ENCODE measurements at places on chromosomes 1 and 21.

DNA sequence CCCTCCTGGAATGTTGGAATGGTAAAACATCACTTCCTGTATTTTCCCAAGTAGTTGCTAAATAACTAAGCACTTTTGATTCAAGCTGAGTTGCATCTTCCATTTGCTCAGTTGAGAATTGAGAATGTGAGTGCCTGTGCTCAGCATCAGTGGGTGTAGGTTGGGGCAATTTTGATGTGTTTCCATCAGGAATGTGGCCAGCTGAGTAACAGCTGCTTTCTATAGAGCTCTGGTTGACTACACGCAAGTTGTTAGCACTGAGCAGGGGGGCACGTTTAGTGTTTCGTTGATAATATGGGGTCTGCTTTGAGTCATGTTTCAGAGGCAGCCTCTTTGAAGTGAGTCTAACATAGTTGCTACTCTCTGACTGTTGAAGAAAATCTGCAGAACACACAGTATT lies 41.5 kb downstream of the LRRC53 start:
- DNase-seq: no peak

DNA sequence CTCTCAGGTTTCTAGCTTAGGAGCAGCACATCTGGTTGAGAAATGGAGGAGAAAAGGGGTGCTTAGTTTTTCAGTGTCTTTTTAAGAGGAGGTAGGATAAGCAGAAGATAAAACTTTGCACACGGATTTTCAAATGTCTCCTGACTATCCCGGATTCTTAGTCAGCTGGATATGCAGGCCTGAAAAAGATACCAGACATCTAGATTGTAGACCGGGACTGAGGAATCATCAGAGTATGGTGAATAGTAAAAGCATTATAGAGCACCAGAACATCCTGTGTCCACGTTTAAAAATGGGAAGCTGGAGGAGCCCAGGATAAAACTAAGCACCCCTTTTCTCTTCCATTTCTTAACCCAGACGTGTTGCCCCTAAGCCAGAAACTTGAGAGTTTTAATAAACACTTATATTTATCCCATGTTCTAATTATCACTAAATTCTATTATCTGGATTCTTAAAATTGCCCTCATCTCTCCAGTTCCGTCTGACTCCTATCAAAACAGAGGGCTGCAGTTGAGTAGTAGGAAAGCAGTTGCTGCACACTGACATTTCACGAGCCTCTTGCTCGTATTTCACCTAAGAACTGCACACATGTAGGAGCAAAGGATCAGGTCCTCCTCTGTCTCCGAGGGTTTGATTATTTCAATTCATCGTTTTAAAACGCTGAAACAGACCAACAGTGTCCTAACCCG lies 609 bp downstream of the PIGK start:
- no peak for DNase-seq

DNA sequence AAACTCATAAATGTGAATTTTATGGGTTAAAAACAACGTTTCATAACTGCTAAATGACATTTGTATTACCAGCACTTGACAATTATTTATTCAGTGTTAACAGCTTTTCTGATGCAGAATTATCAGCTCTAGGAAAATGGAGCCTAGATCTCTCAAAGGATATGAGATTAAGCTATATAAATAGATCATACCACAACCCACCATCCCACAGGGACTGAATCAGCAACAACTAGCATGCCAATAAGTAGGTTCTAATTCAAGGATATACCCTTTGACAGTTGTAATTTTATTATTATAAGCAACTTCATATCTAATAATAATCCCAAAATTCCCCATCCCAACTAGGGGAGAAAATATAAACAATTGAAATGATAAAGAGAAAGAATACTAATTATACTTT lies 275.4 kb upstream of the RGS18 start:
- no peak for DNase-seq

- DNase-seq: peak; percentile 70
Observed at GRCh38 chr1:53375440-53375839, 47.6 kb upstream of the LRP8 start.

DNA sequence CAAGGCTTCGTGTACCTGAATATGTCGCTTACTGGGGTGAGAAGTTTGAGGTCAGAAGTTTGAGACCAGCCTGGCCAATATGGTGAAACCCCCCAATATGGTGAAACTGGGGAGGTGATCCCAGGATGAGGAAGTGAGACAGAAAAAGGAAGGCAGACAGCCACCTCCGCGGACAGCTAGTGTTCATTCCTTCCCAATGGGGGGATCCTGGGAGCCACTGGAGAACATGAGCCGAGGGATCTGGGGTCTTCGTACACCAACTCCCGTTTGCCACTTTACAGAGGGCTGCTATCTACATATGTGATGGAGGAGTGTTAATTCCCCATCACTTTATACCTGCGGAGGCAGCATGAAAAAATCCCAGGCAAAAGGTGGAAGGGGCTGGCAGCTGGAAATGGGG lies 19.6 kb upstream of the IFFO2 start:
- DNase-seq: no peak

DNA sequence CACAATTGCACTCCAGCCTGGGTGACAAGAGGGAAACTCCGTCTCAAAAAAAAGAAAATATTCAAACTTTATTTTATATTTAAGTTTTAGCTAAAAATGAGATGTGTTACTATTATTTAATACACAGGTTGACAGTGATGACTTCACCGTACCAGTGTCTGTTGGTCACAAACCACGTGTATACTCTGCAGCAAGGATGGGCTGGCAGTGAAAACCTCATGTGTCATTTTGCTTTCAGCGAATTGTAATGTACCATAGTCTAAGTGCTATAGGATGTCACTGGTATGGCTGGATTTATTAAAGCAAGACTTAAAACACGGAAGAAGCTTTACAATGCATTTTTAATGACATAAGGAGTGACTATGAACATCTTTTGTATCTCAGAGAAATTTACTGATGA lies 28.1 kb upstream of the NHLH2 start:
- DNase-seq: no peak

DNA sequence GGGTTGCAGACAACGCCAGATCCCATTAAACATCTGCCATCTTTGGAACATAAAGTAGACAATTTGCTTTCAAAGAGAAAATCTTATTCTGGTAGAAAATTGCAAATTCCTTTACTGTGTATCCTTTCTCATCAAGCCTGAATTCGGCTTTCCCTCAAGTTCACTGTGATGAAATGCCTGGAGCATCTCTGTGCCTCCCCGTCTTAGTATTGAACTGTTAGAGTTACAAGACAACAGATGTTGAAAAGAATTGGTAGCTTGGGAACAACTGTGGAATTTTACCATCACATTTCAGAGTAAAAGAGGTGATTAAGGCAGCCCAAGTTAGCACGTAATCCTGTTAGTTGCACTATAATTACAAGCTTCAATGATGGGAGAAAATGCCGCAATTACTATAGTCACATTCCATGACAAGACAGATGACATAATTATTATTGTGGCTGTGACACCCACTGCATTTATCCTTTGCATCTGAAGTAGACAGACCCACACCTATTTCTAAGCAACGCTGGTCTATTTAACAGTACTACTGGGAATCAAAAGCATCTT lies 54.4 kb upstream of the B3GALNT2 start:
- no peak for DNase-seq

GRCh38 chr21:14707511-14708020 lies 161.5 kb upstream of the SAMSN1 start:
- no peak for DNase-seq

GRCh38 chr1:184567637-184568036 lies 180.8 kb downstream of the C1orf21 start:
- no peak for DNase-seq

DNA sequence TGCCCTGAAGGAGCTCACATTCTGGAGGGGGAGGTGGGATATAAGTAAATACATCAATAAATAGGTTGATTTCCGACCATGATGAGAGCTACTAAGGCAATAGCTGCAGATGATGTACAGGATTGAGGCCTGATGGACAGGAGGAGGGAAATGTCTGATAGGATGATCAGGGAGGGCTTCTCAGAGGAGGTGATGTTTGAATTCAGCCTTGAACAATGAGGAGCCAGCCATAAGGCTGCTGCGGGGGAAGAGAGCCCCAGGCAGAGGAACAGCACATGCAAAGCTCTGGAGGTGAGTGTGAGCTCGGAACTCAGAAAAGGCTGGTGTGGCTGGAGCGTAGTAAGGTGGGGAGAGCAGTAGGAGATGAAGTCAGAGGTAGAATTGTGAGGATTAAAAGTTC lies 411.7 kb downstream of the PTPRU start:
- DNase-seq: no peak

- DNase-seq: no peak
Observed at GRCh38 chr1:40738831-40739230, 44.8 kb upstream of the KCNQ4 start.

DNA sequence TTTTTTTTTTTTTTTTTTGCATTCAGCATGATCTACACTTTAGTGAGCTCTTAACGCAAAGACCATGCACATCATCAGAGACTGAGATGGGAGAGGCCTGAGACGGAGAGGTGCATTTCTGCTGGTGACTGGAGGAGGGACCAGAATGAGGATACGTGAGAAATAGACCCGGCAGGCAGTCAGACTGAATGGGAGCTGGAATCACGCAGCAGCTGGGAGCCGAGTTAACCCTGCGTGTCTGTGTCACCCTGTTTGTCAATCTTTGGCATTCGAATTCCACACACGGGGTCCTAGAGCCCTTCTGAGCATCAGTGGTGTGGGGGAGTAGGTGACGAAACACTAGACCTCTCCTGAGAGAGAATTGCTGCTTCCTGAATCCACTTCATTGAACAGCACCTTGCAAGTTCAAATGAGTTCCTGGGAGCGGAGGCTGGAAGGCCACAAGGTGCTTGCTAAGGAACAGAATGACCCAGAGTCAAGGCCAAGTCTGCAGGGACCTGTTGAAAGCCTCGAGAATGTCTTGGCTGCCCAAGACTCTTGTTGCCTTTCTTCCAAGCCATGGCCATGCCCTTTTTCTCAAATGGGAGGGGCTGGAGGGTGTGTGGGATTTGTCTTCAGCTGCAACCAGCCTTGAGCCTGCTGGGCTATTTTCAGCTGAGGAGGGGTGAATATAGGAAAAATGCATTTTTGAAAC lies 123.3 kb downstream of the CNIH3 start:
- DNase-seq: no peak

GRCh38 chr1:53592521-53592982 lies 133.4 kb downstream of the DMRTB1 start:
- no peak for DNase-seq

DNA sequence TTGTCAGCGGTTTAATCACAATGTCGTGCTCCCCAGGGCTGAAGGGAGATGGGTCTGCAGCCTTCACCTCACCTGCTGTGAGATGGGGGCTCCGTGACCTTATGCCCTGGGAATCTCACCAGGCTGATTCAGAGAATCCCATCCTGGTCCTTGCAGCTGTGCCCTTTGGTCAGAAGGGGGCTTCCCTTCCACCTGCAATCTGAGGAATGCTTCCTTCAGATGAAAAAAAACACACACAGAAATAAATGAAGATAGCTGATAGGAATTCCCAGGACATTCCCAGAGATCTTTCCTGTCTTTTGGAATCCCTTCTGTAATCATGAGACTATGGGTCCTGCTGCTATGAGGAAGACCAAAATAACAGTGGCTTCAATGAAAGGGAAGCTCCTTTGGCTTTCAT lies 127.0 kb upstream of the VAMP3 start:
- no peak for DNase-seq

DNA sequence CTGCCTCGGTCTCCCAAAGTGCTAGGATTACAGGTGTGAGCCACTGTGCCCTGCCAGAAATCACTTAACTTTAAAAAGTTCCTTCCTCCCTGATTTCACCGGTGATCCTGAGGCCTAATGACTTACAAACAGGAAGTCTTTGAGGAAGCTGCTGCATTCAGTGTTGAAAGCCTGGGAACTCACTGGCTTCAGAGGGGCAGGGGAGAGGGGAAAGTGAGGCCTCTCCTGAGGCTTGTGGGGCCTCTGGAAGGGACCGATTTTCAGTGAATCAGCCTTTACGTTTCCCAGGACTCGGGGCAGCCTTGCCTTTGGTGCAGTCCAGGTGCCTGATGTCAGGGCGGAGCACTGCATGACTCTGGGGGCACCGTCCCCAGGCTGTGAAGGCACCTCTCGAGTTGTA lies 30.1 kb upstream of the ARHGEF10L start:
- no peak for DNase-seq

DNA sequence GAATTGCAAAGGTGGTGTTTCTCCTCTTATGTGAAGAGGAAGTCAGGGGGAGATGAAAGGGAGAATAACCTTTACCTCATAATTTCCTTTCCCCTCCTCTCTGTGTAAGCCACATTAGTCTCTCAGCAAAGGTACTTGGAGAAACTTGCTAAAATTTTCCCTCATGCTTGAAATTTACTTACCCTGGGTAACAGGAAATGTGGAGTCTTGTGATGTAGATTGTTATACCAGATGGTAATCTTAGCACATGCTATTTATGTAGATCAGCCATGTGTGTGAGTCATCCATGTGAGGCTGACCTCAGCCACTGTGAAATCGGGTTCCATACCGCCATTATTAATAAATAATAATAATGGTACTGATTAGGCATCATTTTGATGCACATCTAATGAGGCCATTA lies 128.4 kb downstream of the TGFB2 start:
- DNase-seq: no peak

GRCh38 chr1:12157366-12158231 lies 9.2 kb upstream of the TNFRSF1B start:
- DNase-seq: no peak

DNA sequence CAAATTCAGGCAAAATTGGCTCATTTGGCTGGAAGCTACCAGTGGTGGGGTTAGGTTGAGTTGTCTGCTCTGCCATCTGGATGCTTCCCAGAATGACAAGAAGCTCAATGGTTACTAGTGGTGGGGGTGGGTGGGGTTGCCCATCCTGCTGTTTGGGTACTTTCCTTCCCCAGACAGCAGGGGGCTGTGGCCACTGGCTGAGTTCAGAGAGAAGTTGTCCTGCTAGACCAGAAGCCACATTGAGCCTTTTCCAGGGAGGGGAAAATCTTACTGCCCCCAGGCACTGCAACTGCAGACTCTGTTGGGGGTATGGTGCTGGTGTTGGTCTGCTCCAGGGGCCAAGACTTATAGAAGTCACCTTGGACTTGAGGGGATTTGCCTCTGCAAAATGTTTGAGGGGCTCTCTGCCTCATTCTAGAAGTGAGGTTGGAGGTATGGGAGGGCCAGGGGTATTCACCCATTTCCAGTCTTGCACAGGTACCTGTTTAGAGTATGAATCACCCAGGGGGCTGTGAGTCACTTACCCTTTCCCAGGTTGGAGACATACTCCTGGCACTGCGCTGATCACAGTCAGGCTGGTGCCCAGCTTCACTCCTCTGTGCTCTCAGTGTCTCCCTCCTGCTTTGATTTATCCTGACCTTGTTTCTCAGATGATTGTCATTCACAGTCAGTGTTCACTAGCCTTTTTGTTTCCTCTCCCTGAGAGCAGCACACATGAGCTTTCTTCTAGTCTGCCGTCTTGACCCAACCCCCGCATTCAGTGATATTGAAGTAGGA lies 89.1 kb upstream of the NEGR1 start:
- DNase-seq: no peak

- no peak for DNase-seq
Observed at GRCh38 chr1:47232187-47232874, at the start of gene TAL1. TAL1 (minus strand) TSS chr1:47232225; CDS start chr1:47225888, 6,337 bp downstream.

GRCh38 chr1:42312576-42313212 lies 22.3 kb downstream of the FOXJ3 start:
- DNase-seq: no peak

DNA sequence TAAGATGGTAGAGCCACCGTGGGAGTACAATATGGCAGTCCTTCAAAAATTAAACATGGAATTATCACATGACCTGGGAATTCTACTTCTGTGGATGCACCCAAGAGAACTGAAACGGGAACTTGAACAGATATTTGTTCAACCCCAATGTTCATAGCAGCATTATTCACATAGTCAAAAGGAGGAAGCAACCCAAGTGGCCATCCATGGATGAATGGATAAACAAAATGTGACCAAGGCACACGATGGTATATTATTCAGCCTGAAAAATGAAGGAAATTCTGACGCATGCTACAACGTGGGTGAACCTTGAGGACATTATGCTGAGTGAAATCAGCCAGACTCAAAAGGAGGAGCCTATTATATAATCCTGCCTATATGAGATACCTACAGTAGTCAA lies 22.8 kb upstream of the LAPTM5 start:
- no peak for DNase-seq

Measured in coronary artery (tissue), 2 donors.